Activated T-cell treated with anti-CD3 and anti-CD28 coated beads, Interleukin-2, amount 50 U/mL, for 4 hours (primary cell): ENCODE measurements at places on chromosomes 2 and 18. TPM values are rescaled to one million over a fixed set of nuclear protein-coding genes. Genes with fewer than 3 reads are reported as not detected.

The GDF7 gene
- 0.03 TPM for total RNA-seq

The GALR1 gene
- total RNA-seq: not detected

The INPP4A gene
- 17.3 TPM for total RNA-seq

The GAREM2 gene
- 4.1 TPM for total RNA-seq

The DYSF gene
- 0.25 TPM for total RNA-seq

The GPR39 gene
- total RNA-seq: not detected

The NCKAP5 gene
- not detected for total RNA-seq

- DNase-seq: no peak
These were observed 29.6 kb downstream of the COLEC12 start for GRCh38 chr18:470661-471501.

DNA sequence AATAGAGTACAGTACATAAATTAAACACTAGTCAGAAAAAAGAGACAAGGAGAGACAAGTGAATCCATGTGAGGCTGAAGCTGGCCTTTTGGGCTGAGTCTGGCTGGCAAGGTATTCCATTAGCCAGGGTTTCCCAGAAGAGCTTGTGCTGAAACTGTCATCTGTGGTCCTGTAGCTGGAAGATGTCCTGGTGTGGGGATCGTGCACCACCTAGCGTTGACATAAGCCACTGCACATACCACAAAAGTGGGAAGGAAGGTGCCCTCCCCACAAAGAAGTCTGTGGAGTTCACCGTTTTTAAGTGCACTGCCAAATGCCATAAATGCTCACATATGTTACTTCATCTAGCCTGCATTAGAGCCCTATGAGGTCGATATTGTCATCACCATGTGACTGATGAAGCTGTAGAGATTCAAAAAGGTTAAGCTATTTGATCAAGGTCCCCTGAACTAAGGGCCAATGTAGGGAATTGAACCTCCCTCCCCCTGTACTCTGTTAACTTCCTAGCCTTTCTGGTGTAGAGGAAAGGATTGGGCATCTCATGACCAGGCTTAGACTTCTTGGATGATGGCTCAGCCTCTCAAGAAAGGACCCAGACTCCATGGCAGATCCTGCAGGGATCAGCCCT lies 31.9 kb upstream of the GALNT14 start:
- DNase-seq: peak; percentile 17

DNA sequence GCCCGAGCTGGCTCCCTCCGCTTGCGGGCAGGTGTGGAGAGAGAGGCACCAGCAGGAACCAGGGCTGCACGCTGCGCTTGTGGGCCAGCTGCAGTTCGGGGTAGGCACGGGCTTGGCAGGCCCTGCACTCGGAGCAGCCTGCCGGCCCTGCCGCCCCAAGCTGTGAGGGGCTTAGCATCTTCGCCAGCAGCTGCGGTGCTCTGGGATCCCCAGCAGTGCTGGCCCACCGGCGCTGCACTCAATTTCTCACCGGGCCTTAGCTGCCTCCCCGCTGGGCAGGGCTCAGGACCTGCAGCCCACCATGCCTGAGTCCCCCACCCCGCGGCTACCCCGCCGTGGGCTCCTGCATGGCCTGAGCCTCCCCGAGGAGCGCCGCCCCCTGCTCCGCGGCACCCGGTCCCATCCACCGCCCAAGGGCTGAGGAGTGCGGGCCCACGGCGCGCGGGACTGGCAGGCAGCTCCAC lies 434.4 kb upstream of the RGPD4 start:
- DNase-seq: no peak

- DNase-seq: no peak
These were observed 15.2 kb downstream of the MFSD2B start for GRCh38 chr2:24024996-24025663.

DNA sequence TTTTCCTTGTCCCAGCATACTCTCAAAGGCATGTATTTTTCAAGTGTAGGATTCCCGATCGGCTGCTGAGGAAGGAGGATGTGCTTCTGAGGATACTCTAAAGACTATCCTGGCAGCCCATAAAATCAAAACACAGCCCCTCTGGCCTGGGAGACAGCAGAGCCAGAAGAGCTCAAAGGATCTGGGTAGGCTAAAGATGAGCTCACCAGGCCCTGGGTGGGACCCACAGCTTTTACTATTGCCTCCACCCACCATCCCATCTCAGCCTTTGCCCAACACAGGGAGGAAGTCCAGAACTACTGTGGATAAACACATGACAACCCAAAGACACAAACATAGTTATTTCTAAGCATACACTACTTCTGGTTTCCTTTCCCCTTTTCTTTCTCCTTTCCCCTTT lies 79.1 kb upstream of the ZFP36L2 start:
- DNase-seq: no peak
